ENCODE measurements at places on chromosomes 2 and 18.

- DNase-seq = peak; percentile 2
Observed at GRCh38 chr2:115165529-115166109, 723.2 kb downstream of the DPP10 start.

DNA sequence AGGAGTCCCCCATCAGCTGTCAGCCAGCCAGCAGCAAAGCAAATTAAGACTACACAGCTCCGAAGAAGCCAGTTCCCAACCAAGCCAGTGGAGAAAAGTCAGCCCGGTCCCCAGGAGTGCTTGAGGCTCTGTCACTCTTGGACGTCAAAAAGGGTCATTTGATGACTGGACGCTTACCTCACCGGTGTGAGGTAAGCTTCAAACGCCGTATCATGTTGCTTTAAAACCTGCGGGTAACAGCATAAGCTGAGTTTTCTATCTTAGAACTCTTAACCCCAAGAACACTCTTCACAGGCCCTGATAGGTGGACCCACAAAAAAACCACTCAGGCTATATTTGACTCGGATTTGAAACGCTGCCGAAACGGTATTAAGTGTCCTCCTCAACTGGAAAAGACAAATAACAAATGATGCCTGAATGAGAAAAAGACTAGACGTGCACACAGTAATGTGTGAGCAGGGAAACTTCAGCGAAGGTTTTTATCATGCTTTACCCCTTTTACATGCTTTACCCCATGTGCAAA, 682 bp upstream of the LNPK start:
- no peak for DNase-seq

GRCh38 chr18:78818495-78818894, 161.1 kb upstream of the SALL3 start:
- DNase-seq = no peak

DNA sequence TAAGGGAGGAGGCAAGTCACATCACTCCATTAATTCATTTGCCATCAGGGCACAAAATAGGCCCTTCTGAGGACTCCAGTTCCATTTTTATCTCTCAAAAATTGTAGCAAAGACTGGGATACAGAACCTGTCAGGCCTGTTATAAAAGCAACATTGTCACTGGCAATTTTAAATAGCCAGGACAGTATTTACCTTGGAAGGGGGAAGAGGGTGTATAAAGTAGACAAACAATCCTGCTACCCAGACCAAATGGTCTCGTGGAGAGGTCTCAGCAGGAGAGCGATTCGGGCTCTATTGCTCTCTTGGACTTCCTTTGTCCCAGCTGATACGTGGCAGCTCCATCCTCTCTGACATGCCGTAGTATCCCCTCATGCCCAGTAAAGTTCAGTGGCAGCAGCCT, 740.3 kb upstream of the HS6ST1 start:
- DNase-seq = no peak

DNA sequence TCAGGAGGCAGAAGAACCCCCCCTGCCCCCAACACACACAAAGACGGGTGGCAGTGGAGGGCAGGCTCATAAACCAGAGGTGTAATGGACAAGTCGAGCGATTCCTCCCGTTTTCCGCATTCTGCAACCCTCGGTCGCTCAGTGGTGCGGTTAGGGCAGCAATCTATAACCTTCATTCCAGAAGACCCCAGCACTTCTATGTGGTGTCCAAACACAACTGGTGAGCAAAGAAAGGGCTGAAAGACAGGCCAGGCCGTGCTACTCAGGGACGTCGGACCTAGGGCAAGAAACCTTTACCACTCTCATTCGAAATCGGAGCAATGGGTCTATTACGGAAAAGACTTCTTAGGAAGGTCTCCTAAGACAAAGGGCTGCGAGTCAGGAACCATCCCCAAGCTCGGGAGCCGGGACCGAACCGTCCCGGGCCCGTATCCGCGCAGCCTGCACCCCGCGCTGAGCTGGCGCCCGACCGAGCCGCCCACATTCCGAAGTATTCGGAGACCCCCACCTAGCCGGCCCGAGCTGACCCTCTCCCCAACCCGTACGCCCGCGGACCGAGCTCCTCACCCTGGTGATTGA, 568 bp downstream of the ARL5A start:
- no peak for DNase-seq

DNA sequence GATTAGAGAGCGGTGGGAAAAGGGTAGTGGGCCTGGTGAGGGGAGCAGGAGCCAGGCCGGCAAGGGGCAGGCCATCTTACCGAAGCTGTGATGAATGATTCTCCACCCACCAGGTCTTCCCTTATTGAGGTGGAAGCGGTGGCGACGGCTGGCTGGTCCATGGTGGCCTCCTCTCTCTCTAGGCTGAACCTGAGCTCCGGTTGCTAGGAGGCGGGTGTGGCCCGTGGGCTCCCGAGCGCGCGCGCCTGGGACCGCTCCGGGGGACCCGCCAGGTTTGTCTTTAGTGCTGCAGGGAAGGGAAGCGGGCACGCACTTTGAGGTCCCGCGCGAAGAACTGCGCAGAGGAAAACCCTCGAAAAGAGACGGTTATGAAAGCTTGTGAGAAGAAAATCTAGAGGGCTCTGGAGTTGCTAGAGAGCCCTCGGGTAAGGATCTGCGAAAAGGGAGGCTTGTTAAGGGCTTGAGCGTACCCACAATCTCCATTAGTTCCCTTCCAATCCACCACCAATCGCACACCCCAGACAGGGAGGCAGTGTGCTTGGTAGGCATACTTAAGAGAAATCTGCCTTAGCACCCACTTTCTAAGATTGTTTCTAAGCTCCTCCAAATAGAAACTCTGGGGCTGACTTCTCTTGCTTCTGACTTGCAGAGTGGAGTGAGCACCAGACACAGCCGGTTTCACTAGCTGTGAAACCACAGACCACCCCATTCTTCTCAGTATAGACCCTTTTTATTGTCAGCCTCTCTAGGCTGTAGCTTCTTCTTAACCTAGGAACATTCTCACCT, at the start of gene STPG4:
Gene STPG4 (minus strand): TSS at position 218 of the 786 bp plus-strand sequence. CDS start 57 bp downstream, at position 161.
- no peak for DNase-seq

DNA sequence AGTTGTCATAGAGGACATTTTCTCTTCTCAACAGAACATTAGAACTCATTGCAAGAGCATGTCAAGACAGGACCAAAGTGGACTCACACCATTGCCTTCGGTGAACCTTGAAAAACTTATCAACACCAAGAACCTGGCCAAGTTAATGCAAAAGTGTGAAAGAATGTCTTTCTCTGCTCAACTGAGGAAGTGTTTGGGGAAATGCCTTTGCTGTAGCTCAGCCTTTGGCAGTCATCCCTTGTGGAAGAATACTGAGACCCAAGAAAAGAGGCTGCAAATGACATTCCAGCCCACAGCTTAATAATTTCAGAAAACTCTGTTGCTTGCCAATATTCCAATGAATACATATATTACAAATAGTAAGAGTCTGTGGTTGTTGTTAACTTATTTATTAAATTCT, 728.8 kb upstream of the PIK3C3 start:
- no peak for DNase-seq

DNA sequence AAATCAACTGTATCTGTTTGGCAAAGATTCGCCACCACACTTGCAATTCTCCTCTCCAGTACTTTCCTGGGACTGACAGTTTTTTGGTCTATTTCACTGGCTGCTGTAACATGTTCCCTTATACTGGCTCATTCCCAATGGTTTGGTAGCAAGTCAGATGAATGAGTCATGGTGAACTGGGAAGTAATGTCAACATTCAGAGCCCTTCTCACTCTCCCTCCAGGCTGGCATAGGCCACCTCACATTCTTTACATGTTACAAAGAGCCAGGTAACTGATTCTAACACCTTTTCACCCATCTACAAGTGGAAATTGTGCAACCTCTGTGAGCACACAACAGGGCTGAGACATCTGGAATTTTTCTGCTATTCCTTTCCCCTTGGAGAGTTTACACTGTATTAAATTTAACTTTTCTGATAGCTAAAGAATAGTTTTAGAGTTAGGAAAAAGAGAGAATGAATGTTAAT, 111.3 kb upstream of the TLK1 start:
- DNase-seq = peak; percentile 83

GRCh38 chr2:12094134-12094533, 347.7 kb downstream of the LPIN1 start:
- DNase-seq = no peak

GRCh38 chr18:47999801-48000248, 69.4 kb upstream of the SMAD2 start:
- no peak for DNase-seq

- no peak for DNase-seq
Observed at GRCh38 chr18:73674125-73674865, 473.3 kb downstream of the FBXO15 start.

DNA sequence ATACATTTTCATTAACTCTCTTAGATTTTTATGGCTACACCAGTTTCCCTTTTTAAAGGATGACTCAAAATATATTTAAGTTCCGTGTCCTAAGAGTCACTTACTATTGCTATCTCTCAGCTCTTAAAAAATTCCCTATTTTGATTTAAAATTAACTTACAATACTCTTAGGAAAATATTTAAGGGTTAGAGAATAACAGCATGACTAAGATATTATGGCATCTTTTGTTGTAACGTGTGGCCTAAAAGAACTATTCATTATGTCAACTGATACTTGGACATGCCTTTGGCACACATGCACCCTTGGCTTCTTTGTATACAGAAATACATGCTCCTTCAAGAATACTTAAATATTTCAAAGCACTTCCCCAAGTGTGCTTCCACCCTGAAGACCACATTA, 42.3 kb downstream of the SCN3A start:
- DNase-seq = peak; percentile 1

GRCh38 chr2:149020432-149020851, 18.1 kb upstream of the LYPD6B start:
- no peak for DNase-seq

DNA sequence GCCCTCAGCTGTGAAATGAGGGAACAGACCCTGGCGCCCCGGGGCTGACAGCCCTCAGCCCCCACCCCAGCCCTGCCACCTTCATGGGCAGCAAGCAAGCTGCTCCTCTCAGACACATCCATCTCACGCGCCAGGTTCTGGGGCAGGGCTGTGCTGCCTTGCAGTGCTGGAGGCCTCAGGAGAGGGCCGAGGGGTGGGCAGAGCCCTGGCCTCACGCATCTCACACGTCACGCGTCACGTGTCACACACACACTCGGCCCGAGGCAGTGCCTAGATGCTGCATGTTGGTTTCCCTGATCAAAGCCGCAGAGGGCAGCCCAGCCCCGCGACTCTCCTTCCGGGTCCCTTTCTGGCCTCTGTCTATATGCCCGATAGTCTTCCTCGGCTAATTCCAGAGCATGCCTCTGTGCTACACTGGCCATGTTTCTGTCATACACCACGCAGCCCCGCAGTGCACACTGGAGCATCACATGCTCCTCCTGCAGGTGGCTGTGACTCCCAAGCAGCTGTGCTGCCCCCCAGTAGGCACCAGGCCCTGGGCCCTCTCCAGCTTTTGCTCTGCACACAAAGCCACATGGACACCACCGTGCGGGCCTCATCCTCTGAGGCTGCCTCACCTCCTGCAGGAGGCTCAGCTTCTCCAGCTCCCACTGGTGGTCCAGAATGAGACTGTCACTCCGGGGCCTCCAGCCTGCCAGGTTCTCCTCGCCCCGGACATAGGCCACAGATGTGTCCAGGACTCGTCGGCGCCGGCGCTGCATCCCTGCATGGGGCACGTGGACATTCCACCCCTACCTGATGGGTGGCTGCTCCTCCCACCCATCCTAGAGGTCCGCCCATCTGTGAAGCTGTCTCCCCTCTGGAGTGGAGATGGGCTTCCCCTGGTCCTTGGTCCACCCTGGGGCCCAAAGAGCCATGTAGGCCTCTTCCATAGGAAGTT, 31.4 kb downstream of the AQP12A start:
- DNase-seq = no peak

DNA sequence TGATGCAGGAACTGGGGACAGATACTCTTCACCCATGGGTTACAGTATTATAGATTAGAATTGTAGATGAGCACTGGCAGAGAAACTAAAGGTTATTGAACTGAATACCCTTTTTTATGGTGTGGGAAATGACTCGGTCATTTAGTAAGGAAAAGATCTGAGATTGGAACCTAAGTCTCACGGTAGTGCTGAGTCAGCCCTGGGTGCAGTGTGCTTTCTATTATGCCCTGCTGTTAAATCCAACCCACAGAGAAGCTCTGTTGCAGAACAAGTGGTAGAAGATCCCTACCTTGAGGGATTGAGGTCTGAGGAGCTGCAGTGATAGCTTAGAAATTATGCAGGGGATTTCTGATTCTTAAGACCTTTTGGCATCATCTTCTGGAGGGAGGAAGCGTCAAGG, 12.7 kb downstream of the CCT7 start:
- DNase-seq = no peak

DNA sequence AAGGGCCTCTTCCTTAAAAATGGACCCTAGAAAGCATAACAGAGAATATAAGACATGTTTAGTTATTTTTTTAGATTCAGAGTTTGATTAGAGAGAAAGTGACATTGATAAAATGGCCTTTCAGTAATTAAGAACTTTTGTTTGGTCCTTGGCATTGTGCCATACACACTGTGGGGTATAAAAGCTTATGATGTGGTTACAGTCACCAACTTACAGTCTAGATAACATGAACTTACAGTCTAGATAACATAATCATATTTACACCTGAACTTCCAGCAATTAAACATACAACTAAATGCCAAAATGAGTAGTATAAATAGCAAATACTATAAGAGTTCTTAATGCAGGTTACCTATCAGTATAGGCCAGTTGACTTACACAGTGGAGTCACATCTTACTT, 25.6 kb upstream of the EFEMP1 start:
- DNase-seq = no peak

- DNase-seq = no peak
Observed at GRCh38 chr2:108923736-108924579, 65.1 kb downstream of the EDAR start.

DNA sequence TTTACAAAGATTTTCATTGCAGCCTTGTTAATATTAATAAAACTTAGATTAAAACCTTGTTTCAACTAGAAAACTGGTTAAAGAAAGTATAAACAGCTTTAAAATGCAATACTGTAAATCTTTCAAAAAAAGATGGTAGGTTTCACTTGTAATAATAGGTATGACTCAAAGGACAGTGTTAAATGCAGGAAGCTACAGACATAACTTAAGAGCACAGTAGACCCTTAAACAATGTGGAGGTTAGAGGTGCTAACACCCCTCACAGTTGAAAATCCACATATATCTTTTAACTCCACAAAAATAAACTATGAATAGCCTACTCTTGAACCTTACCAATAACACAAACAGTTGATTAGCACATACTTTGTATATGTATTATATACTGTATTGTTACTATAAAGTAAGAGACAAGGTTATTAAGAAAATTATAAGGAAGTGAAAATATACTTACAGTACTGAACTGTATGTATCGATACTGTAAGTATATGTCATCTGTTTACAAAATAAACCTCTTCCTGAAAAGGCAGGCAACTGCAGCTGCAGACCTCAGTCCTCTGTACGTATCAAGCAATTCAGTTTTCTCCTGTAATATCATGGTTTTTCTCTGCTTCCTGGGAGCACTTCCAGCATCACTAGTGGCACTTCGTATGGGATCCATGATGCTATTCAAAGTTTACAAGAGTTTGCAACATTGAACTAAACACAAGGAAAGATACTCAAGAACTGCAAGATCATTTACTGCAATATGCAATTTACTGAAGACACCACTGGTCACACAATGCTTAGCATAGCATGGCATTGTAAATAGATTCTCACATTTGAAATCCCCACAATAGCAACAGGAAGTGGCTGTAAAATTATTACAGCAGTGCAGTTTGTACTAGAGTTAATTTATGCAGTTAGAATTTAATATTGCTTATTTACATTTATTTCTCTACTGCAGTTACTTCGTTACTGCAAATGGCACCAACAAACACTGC, 610.5 kb upstream of the LRRTM4 start:
- no peak for DNase-seq

Data from fibroblast of the conjunctiva (primary cell).